ENCODE measurements at places on chromosomes 6 and 20. TPM values are rescaled to one million over a fixed set of nuclear protein-coding genes. Genes with fewer than 3 reads are reported as not detected.

- DNase-seq = no peak
These were observed 248.7 kb downstream of the ADGB start for GRCh38 chr6:146847426-146847825.

GRCh38 chr20:62740286-62741141, 31.9 kb downstream of the NTSR1 start:
- DNase-seq = peak; percentile 97

DNA sequence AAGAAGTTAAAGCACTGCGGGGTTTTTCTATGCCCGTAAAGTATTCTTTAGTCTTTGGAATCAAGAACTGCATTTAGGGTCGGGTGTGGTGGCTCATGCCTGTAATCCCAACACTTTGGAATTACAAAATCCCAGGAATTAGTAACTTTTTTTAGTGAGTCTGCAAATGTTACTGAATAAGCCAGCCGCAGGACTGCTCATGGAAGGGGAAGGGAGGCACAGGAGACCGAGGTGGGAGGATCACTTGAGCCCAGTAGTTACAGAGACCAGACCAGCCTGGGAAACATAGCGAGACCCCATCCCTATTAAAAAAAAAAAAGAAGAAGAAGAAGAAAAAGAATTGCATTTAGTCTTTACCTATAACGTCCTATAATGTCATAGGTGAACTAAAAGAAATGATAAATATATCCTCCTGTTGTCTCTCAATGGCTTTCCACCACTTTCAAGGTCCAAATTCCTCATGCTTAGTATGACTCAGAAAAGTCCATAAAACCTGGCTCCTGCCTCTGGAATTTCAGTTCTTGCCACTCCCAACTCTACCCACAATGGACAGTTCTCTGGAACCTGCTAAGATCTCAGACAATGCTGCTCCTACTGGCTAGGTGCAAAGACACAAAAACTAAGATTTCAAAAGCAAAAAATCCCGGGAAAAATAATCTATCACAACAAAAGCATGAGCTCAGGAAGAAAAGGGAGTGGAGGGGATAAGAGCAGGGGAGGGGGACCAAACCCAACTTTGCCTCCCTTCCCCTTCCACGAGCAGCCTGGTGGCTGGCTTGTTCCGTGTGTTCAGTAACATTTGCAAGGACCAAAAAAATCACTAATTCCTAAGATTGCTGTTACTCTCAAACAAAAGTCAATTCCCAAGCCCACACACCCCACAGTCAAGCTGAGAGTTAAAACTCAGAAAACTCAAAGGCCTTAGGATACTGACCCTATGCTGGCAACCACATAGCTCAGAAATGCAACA, 39.0 kb downstream of the B4GALT5 start:
- peak; percentile 54 for DNase-seq

Gene GJA10
- total RNA-seq = not detected

DNA sequence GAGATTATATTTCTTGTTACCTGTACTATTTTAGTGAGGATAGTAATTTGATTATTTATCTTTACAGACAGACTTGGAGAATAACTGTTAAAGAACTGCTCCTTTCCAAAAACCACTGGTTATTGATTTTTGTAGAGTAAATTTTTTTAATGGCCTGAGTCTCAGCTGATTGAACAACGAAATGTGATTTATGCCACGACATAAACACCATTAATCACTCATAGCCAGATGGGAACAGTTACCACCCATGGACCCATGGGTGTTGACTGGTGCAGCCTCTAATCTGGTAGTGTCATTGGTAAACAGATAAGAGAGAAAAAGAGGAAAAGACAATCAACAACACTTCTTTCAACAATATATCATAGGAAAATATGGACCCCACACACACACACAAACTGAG, 101.4 kb upstream of the BEND6 start:
- DNase-seq = no peak

Gene ZSCAN16
- 3.5 TPM for total RNA-seq

DNA sequence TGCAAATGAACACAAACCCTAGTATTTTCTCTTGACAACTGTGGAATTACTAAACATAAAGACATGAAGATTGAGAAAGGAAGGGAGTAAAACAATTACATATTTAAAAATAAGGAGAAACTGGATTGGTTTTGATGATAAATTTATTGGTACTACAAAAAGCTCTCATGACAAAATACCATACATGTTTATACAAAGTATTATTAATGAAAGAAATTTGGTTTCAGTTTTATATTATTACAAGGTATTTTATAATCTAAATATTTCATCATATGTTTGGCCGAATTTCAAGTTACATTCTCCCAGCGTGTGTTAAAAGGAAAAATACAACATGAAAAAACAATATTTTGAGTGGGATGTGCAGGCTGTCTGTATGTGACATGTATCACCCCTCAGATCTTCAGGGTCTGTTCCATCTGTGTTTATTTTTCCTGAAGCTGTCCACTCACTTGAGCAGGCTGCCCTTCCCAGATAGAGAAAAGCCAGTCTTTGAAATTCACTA, 568.4 kb downstream of the NKAIN2 start:
- no peak for DNase-seq

Gene CTSZ
- total RNA-seq = 127 TPM

Gene OR2J3
- not detected for total RNA-seq

- DNase-seq = no peak
These were observed 72.7 kb downstream of the ELOVL4 start for GRCh38 chr6:79874531-79875134.

DNA sequence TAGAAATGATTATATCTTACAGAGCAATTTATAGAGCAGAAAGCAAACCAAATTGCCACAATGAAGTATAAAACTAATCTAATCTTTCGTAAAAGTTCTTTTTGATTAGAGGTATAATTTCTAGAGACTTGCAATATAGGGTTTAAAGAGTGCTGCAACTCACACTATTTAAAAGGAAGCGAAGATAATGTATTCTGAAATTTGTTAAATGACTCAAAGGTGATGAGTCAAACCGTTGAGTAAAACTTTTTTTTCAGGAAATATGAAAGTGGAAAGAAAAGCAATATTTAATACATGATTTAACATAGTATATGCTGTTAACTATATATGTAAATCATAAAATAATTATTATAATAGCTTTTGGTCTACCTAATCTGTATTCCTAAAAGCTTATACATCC, 133.6 kb downstream of the SYNE1 start:
- no peak for DNase-seq

Gene TMEM151B
- total RNA-seq = 0.23 TPM

GRCh38 chr6:134175532-134176263, 123.3 kb upstream of the SLC2A12 start:
- peak; percentile 84 for DNase-seq

Gene ASIP
- total RNA-seq = not detected

DNA sequence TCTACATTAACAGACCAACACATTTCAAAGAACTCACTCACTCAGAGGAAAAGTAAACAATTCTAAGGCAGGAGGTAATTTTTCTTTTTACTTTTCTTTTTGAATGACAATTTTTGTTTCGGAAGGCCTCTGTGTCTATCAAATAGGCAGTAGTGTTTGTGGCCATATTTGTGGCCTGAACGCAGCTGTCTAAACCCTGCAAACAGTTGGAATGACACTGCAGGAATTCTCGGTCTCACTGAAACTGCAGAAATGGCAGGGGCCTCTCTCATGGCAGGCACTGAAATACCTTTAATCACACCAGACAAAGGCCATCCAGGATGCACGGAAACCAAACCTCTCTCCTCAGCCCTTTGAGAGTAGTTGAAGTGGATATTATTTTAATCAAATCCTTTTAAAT, 30.4 kb downstream of the FYN start:
- peak; percentile 52 for DNase-seq

- DNase-seq = no peak
These were observed 19.5 kb downstream of the CST4 start for GRCh38 chr20:23669327-23669726.

- DNase-seq = no peak
These were observed 140.6 kb downstream of the KIF16B start for GRCh38 chr20:16432466-16433292.
